ENCODE measurements at places on chromosomes 6 and 20.

- peak; percentile 83 for DNase-seq
These were observed 155.2 kb upstream of the INSM1 start for GRCh38 chr20:20212675-20213096.

- DNase-seq = no peak
These were observed 17.0 kb downstream of the TOP1 start for GRCh38 chr20:41045671-41046070.

GRCh38 chr20:46352370-46352938, 44.2 kb upstream of the CDH22 start:
- DNase-seq = no peak

- DNase-seq = no peak
These were observed 78.8 kb downstream of the VEGFA start for GRCh38 chr6:43848671-43849391.

DNA sequence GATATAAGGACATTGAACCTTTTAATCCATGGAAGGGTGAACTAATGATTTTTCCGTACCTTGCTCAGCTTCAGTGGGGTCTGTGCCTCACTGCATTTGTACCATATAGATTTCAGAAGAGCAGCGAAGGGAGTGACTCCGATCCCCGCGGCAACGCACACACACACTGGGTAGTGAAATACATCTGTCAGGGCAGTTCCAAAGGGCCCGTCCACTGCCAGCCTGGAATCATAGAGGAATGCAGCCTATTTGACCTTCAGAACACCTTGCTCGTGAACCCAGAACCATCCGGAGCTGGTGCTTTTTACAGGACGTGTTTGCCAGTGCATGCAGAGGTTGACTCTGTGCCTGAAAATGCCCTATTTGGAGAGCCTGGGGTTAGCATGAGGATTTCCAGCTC, 33.0 kb downstream of the NOX3 start:
- DNase-seq = no peak

- no peak for DNase-seq
These were observed 119.0 kb downstream of the ISM1 start for GRCh38 chr20:13340088-13340487.

DNA sequence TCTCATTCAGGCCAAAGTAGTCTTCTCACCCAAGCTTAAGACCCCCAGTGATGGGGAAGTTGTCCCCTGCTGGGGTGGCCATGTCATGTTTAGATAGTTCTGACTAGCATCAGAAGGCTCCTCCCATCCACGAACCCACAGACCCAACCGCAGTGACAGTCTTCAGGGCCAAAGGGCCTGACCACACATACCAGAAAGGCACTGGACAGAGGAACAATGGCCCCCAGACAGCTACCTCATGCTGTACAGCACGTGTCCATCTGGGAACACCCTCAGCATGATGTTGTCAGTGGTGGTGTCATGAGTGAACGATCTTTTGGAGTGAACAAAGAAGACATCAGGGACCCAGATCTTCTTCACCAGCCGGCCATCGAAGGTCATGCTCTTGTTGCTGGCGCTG, 46.3 kb downstream of the GABRR2 start:
- no peak for DNase-seq

DNA sequence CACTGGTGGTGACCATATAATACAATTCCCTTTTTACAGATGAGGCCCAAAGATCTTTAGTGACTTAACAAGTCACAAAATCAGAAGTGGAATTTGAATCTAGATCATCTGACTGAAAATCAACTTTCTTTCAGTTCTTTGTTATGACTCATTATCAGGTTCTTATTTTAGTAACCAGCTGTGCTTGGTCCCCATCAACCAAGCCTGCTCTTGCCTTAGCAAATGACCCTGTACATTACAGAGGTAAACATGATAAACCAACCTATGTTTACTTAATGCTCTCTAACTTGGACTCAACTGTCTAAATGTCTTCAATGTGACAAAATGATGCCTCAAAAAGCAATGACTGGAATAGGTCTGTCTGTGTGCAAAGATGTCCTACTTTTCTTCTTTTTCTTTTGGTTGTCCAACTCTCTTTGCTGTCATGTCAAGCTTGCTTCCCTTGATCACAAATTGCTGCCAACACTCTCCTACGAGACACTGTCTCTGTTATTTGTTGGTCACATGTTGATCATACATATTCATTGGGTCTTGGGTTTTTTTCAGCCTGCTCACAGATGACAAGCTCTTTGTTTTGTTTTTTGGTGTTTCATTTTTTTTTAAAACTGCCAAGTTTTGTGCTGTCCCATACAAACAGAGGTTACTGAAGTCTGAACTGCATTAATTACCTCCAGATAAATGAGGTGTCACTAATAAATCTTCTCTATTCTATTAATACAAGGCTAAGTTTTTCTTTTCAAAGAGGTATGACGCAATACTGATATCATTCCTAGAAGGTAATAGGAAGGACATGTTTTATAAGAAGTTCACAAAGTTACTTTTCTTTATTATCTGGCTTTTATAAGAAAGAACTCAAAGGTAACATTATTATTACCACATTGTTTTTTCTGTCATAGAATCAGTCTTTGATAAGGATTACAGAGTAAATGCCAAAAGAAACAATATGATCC, 62.2 kb upstream of the PLN start:
- DNase-seq = no peak

DNA sequence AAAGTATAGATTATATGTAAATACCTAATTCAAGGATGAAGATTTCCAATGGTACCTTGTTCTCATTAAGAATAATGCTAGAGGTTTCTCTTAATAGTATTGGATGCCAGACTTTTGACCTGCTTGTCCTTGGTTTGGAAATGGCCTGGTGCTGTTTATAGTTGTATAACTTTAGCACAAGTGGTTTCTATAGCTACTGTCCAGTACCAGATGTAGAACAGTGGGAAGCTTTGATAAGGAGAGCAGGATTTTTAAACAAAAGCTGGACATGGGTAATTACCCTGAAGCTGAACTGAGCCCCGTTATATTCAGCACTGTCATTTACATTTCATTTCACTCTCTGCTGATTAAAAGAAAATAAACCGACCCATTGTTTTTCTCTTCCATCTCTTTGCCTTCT, 43.7 kb downstream of the TRMT11 start:
- no peak for DNase-seq

DNA sequence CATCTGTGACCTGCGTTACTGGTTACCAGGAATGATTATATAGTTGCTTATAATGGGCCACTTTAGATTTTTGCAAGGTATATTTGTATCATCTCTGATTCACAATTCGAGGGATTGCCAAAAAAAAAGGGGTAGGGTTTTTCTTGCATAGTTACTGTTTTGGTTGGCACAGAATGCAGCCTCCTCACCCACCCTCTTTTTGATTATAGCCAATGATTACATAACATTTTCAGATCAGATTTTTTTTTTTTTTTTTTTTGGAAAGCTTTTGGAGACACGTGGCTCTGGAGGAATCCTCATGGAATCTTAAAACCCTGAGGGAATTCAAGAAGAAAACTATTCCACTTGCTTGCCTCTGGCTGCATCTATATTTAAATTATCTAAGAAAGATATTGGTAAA, 53.7 kb downstream of the UST start:
- DNase-seq = no peak

DNA sequence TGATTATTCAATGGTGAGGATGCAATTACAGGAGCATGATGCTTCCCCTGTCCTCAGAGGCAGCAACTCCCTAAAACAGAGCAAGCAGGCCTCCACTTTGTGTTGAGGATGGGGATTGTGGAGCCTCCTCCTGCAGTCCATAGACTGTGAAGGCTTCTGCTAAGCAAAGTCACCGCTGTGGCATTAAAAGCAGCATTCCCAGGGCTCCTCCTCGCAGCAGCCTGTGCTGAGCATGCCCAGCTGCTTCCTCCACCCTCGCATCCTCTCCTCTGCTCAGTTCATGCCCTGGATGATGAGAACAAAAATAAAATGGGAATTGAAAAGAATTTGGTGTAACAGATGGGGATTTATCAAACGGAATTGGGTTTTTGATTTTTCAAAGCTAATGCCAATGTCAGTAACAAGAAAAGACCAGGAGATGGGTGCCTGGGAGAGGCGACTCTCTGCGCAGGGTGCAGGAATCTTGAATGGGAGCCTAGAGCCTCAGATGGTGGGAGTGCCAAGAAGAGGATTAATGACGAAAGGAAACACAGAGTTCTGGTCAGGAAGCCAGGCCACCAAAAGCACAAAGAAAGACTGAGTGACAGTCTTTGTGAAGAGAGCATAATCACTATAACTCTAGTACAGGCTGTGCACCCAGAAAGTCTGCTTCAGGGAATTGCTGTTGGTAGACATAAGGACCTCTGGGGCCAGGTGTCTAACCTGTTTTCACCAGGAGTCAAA, 347.6 kb downstream of the TPBG start:
- no peak for DNase-seq

- no peak for DNase-seq
These were observed 169.4 kb downstream of the TAF4 start for GRCh38 chr20:61896058-61896961.

- DNase-seq = no peak
These were observed 39.8 kb upstream of the CAP2 start for GRCh38 chr6:17353440-17354175.

DNA sequence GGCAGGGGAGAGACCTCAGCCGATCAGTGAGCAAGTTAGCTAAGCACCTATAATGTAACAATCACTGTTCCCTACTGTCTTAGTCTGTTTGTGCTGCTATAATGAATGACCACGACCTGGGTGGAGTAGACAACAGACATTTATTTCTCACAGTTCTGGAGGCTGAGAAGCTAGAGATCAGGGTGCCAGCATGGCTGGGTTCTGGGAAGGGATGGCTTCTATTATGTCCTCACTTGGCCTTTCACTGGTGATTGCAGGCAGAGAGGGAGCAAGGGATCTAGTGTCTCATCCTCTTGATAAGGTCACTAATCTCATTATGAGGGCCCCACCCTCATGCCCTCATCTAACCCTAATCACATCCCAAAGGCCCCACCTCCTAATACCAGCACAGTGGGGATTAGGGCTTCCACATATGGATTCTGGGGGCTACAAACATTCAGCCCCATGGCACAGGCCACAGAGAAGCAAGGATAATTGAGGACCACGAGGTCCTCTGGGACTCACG, 162.5 kb downstream of the CD83 start:
- no peak for DNase-seq

- no peak for DNase-seq
These were observed 10.7 kb upstream of the SLC17A4 start for GRCh38 chr6:25743868-25744267.

DNA sequence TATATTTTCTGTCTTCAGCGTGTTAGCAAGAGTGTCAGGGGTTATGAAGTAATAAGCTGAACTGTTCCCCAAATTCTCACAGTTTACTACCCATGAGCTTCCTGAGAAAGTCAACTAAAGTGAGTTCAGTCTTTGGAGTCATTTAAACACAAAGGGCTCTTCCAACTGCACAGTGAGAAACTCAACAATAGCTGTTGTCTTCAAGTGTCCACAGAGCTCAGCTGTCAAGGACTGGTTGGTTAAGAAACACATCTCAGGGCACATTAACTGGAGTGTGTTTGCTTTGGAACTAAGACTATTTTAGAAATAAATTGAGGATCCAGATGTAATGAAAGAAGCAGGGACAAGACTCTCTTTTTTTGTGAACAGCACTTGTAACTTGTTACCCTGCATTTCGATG, 241.4 kb upstream of the SOX4 start:
- no peak for DNase-seq

GRCh38 chr20:37939701-37940560, 37.0 kb downstream of the VSTM2L start:
- no peak for DNase-seq

- no peak for DNase-seq
These were observed 579.5 kb upstream of the HTR1E start for GRCh38 chr6:86357877-86358276.

DNA sequence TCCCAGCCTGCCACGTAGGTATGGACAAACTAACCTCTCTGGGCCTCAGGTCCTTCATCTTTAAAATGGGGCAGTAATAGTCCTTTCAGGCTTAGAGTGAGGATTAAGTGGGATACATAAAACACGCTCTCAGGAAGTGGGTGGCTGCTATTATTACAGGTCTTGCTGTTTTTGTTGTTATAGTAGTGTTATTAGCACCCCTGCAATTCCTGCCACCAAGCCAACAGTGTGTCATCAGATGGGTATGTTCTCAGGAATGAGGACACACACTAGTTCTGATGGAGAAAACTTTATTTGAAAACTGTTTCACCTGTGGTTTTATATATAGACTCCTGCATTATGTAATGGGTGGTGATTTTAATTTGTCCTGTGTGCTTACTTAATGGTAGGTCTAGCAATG, 131.7 kb downstream of the LRRC1 start:
- DNase-seq = no peak

DNA sequence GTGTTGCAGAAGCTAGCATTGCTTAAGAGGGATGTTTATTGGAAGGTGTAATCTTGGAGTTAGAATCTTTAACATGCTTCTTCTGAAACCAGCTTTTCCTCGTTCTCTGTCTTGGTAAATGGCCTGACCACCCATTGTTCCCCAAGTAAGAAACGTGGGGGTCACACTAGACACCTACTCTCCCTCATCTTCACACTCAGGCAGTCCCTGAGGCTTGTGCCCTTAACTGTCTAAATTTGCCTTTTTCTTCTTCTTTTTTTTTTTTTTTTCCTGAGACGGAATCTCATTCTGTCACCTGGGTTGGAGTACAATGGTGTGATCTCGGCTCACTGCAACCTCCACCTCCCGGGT, 16.2 kb upstream of the ARFGEF2 start:
- no peak for DNase-seq

GRCh38 chr6:146890644-146891434, 292.1 kb downstream of the ADGB start:
- DNase-seq = no peak

DNA sequence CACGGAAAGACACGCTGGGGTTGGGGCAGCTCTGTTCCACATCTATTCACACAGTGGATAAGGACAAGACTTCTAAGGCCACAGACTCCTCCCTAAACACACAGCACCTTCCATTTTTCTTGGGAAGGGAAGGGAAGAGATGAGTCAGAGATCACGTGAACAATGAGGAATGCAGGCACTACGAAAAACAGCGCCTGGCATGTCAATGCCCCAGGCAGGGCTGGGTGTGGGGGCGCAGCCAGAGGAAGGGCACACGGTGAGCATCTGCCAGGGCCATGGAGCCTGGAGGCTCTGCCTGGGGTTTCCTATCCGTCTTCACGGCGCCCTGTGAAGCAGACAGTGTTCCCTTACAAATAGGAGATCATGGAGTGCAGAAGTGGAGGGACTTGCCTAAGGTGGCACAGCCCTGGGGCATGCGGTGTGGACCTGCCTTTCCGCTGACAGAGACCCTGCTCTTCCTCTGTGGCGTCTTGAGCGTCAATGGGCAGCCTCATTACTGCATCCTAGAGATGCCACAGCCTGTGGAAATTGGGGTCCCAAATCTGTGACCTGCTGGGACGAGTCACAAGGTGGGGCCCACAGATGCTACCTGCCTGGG, 15.4 kb downstream of the UNC93A start:
- DNase-seq = no peak

DNA sequence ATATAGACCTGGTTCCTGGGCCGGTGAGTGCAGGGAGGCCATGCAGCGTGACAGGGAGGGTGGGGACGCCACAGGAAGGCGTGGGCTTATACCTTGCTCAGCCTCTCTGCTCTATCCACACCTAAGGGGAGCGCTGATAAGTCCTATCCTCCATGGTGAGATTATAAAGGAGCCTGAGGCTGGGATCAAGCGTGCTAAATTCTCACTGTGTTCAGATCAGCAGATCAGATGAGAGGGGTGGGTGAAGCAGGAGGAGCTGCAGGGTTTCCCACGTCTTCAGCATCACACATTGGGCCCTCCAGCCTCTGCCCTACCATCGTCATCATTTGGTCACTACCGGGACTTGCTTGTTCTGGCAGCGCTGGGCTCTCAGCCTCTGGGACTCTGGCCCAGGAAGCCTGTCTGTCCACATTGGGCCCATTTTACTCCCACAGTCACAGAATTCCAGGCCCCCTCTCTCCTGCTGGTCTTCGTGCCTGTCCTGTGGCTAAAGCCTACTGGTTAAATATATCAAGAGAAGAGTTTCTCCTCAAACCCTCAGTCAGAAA, 29.1 kb upstream of the PDE10A start:
- no peak for DNase-seq

Data from NCI-H2107 (cell line).